Substantia nigra (tissue), 51 donors: ENCODE measurements at places on chromosomes 11 and 22.

DNA sequence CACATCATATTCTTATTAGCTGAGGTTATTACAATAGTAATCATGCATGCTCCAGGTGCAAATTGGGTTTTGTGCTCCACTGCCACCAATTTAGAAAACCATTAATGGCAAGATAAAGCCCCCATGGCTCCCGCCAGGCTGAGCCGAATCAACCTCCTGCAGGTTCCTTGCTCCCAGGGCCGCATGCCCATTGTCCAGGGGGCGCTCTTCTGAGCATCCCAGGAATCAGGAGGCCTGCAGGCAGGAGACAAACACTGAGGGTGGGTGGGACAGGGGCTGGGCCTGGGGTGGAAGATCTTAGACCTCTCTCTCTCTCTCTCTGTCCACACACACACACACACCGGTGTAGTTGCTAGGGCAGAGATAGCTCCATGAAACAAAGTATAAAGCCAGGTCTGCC lies 57.4 kb downstream of the BUD13 start:
- DNase-seq, result no peak

DNA sequence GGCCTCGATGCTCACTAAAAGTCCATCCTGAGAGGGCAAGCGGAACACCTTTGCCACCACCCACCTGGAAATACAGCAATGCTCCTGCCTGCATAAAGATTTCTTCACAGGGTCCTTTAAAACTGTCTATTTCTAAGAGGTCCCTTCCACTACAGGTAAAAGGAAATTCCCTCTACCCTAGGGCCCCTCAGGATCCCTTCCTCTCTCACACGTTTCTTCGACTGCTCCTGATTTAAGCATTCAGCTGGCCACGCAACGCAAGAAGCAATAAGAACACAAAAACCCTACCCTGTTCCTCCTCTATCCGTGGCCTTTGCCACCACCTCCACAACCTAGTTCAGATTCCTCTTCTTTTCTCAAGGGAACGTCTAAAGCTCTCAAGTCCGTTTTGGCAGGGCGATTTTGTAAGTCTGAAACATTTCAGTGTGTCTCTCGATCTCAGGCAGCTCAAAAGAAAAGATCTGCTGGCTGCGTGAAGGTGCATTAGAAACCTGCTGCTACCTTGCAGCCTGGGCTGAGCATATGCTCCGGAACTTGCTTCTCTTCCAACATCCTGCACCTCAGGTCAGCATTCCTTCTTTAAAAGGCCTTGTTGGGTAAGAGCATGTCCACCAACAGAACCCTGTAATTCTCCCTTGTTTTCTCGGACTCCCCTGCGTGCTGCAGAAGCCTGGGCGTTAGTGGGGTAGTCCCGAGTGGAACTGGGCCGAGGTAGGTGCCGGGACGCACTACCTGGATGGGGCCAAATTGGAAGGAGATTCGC lies 1.6 kb downstream of the LGR4 start:
- no peak for DNase-seq

- DNase-seq, result no peak
Observed at GRCh38 chr11:124899383-124900145, 1.9 kb upstream of the ROBO4 start.

GRCh38 chr22:49571326-49571725 lies 256.3 kb downstream of the BRD1 start:
- no peak for DNase-seq

GRCh38 chr11:43931717-43932039 lies 10.8 kb upstream of the C11orf96 start:
- DNase-seq, result no peak
